ENCODE measurements at places on chromosomes 2 and 18.

DNA sequence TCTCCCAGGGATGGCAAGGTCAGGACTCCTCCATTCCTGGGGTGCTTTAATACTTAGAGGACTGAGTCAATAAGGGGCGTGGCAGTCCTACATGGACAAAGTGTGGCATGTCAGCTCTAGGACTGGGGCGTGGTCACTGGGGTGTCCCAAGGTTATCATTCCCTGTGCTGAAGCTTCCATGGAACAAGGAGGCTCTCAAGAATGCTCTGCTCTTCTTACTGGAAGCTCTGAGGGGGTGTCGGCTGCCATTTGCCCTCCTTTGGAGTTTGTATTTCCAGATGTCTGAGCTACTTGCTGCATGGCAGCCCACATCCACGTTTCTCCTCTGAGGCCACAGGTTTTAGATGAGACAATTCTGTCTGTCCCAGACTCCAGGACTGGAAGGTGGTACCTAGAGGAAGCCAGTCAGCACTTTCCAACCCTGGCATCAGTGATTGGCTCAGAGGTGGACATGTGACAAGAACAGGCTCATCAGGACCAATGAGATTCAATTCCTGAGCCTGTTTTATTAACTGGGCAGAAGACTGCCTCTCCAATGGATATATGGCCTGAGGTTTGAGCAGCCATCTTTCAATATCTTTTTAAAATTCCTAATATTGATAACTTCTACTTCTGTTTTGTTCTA lies 128.9 kb upstream of the ARL4C start:
- DNase-seq, result no peak

GRCh38 chr18:63676526-63677323 lies 15.0 kb upstream of the SERPINB3 start:
- no peak for DNase-seq

DNA sequence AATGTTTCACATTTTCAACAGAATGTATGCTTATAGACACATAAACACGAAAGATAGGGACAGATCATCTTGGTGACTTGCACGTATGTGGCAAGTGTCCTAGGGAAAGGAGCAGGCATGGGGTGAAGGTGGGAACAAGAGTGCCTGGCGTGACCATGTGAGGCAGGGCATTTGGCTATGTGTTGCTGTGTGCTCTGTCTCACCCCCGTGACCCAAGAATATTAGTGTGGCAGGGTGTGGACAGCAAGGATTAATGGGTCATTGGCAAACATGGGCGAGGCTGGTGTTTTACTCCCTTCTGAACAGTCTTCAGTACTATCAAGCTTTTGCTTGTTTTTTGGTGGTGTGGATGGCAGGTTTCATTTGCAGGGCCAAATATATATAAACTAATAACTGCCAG lies 1.3 kb upstream of the VWA3B start:
- no peak for DNase-seq

DNA sequence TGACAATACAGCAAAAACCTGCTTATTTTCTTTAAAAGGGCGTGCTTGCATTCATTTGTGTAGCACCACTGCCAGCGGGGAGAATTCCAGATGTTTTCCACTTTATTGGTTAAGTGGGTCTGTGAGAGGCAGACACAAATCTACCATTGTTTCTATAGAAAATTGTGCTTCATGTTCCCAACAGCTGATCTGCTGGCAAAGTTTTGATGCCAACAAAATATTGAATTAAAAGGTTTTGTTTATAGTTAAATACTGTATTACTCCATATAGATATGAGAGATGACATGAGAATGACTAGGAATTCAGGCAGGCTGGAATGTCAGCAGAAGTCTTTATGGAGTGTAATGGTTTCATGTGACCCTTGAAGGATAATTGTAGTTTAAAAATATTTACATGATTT lies 182.7 kb downstream of the MC4R start:
- DNase-seq, result no peak

GRCh38 chr18:37564711-37565100 lies 892 bp downstream of the CELF4 start:
- peak; percentile 37 for DNase-seq

Measured in uterus (tissue), 4 donors.